Glutamatergic neuron (in vitro differentiated cells): ENCODE measurements at places on chromosomes 3 and 15. TPM values are rescaled to one million over a fixed set of nuclear protein-coding genes. Genes with fewer than 3 reads are reported as not detected.

Gene GP9
- total RNA-seq: not detected

GRCh38 chr3:53790470-53790869 is 55.7 kb downstream of the CHDH start:
- no peaks in the 10 kb centered on the region for H3K27me3 ChIP-seq
- H3K27ac ChIP-seq: no peak overlapping the region
- no peak for DNase-seq
- H3K36me3 ChIP-seq: no peaks in the 10 kb centered on the region
- H3K4me1 ChIP-seq: peaks cover 9% of the 10 kb centered on the region

DNA sequence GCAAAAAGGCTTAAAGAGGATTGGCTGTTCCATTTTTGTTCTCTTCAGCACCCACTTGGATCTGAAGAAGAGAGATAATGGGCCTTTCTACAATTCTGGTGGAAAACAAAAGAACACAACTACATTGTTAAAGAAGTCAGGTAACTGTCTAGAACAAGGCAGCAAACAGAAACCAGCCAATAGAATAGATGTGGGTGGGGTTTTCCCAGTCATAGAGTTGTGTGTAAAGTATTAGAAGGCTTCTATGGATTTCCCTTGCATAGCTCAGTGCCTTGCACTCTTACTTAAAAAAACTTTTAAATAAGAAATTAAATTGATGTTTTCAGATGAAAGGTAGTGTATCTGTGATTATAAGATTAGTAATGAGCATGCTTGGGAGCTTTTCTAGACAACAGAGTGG is 462.7 kb upstream of the ATP11B start:
- H3K27ac ChIP-seq: no peak overlapping the region
- DNase-seq: no peak
- no peak overlapping the region for H3K4me3 ChIP-seq
- no peaks in the 10 kb centered on the region for H3K27me3 ChIP-seq

DNA sequence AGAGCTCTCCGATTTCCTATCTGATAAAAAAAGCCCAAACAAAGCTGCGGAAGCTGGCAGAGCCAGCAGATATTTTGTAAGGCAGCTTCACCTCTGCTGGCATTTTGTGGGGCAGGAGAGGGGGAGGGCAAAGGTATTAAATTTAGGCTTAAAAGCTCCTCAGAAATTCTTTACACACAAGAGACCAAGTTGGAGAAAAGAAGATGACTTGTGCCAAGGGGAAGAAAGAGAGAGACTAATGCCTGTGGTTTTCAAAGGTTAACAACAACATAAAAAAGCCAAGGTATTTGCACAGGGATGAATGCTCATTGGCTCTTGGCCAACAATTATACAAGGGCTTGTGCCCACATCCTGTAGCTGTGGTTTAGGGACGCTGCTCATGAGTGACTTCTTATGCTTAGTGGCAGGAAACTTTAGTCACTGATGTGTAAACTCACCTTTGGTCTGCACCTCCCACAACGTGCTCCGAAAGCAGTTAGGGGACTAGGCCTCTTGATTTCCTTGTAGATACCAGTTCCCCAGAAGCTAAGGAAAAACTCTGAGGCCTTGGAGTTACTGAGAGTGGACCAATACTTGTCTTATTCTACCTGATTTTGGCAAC is 152.9 kb downstream of the TPRG1 start:
- no peaks in the 10 kb centered on the region for H3K36me3 ChIP-seq
- DNase-seq: no peak
- no peak overlapping the region for H3K27ac ChIP-seq
- no peaks in the 10 kb centered on the region for H3K27me3 ChIP-seq
- no peaks in the 10 kb centered on the region for H3K4me1 ChIP-seq

DNA sequence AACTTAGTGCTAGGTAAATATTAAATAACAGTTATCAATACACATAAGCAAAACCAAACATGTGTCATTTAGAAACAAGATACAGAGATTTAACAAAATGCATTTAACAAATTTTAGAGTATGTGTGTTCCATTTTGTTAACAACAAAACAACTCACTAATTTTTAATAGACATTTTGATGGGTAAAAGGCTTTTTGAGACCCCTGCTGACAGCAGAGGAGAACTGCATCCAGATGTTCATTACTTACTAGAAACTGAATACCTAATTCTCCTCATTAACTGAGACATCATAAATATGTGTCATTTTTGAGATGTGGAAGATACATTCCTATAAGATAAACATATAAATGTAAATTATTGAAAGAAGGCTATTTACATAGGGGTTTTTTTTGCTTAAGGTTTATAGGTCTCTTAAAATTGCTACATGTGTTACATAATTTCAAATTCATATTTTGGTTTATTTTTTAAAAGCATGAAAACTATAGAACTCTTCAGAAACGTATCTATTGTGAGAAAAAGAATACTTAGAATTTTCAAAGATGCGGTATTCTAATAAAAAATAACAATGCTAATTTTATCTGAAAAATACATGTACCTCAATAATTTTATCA is 1009.8 kb downstream of the TUSC7 start:
- no peak overlapping the region for H3K4me3 ChIP-seq
- DNase-seq: no peak
- H3K27me3 ChIP-seq: no peaks in the 10 kb centered on the region
- no peak overlapping the region for H3K27ac ChIP-seq
- H3K4me1 ChIP-seq: no peaks in the 10 kb centered on the region

GRCh38 chr15:47184908-47185801 is 532.1 kb upstream of the SEMA6D start:
- H3K27ac ChIP-seq: peak overlapping the region; percentile 99
- H3K4me3 ChIP-seq: peak overlapping the region; percentile 98
- H3K4me1 ChIP-seq: peaks cover 25% of the 10 kb centered on the region
